ENCODE measurements at places on chromosomes 1 and 21.

DNA sequence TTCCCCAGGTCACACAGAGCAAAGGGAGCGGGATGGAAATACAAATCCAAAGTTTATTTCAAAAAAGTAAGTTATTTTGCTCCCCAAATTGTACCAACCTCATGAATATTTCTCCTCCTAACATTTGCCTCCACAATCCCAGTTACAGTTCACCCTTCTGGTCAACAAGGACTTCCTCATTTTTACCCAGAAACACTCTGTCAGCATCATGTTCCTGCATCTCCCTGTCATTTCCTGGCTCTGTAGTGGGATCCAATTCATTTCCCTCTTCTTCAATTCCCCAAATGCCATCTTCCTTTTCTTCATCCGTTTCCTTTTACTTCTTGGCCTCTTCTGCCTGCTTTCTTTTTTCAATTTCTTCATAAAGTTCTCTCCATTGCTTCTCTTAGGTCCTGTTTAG lies 32.0 kb upstream of the EPS15 start:
- H3K36me3 ChIP-seq: no peaks in the 10 kb centered on the region
- no peaks in the 10 kb centered on the region for H3K4me1 ChIP-seq
- DNase-seq: no peak
- no peaks in the 10 kb centered on the region for H3K27me3 ChIP-seq

DNA sequence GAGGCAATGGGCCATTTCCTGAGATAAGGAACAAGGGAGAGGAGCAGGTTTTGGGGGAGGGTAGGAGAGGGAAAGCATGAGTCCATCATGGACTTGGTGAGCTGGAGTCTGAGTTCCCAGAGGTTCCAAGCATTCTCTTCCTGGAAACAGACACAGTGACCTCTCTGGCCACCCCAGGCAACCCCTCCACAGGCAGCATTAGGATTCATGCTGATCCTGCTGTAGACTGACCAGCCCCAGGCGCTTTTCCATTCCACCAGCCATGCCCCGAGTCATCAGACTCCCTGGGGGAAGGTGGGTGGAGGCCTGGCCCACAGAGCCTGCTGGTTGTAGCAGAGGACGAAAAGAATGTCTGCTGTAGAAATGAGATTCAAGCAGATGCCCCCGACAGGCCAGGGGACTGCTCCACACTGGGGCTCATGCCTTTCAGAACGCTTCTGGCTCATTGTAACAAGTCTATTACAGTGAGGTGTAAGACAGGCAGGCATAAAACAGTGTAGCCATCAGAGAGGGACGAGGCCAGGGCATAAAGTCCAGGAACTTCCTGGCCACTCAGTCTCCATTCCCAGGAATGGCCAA lies 52.2 kb downstream of the KCND3 start:
- no peak overlapping the region for H3K27ac ChIP-seq
- H3K36me3 ChIP-seq: no peaks in the 10 kb centered on the region
- H3K4me1 ChIP-seq: peaks cover 15% of the 10 kb centered on the region
- no peaks in the 10 kb centered on the region for H3K27me3 ChIP-seq
- DNase-seq: no peak

- no peaks in the 10 kb centered on the region for H3K27me3 ChIP-seq
- H3K36me3 ChIP-seq: no peaks in the 10 kb centered on the region
- 0 out of 2 replicates have a peak overlapping the region, but pooled peaks have one; percentile 0 for H3K27ac ChIP-seq
- no peak for DNase-seq
Observed at GRCh38 chr1:93450321-93450720, 2.4 kb downstream of the FNBP1L start.

GRCh38 chr1:63973005-63973419 lies 199.2 kb downstream of the ROR1 start:
- peak; percentile 38 for DNase-seq
- H3K36me3 ChIP-seq: peaks cover 11% of the 10 kb centered on the region
- H3K4me3 ChIP-seq: no peak overlapping the region
- H3K4me1 ChIP-seq: peaks cover 20% of the 10 kb centered on the region
- no peaks in the 10 kb centered on the region for H3K27me3 ChIP-seq

DNA sequence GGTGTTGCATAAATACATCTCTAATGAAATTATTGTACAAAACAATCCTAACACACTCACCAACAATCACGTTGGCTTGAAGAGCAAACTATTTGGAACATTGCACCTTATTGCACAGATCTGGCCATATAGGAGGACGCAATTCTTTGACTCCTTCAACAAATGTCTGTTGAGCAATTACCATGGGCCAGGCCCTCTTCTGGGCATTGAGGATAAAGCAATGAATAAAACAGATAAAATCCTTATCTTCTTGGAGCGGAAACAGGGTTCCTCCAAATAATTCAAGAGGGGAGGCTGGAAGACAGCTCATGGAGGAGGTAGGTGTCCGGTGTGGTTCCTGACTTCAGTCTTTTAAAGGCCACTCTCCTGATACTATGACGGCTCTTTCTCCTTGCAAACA lies 43.3 kb downstream of the PAX7 start:
- H3K36me3 ChIP-seq: no peaks in the 10 kb centered on the region
- peaks cover 71% of the 10 kb centered on the region for H3K27me3 ChIP-seq
- H3K27ac ChIP-seq: no peak overlapping the region
- peaks cover 55% of the 10 kb centered on the region for H3K4me1 ChIP-seq
- no peak for DNase-seq
- H3K4me3 ChIP-seq: no peak overlapping the region

DNA sequence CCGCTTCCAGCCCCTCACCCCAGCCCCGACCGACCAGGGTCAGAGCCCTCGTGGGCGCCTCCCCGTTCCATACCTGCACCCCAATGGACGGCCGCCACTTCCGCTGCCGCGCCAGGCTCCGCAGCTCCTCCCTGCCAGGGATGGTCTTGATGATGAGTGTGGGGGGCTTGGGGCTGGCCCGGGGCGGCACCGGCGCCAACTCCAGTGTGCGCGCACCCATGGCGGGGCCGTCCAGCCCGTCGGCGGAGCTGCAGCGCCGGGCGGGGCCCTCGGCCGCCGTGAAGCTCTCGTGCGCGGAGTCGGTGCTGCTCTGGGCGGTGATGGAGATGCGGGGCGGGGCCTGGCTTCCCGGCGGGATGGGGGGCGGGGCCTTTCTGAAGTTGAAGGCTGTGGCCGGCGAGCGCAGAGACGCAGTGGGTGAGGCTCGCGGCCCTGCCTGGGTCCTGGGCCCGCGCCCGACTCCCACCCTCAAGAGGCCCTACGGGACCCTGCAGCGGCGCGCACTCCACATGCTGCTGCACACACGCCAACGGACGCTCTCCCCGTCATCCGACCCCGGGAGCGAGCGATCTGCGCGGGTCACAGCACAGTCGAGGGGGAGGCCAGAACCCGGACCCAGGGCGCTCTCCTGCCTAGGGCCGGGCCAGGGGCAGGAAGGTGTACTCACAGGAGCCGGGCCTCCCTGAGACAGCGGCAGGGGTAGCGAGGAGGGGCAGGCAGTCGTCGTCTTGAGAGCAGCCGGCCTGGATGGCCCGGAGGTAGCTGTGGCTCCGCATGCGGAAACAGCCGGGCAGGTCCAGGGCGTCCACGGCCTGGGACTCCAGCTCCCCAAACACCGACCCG lies 26.1 kb upstream of the SMIM12 start:
- DNase-seq: peak; percentile 88
- H3K27me3 ChIP-seq: peaks cover 40% of the 10 kb centered on the region
- peaks cover 7% of the 10 kb centered on the region for H3K4me1 ChIP-seq
- H3K4me3 ChIP-seq: peak overlapping the region; percentile 88
- no peak overlapping the region for H3K27ac ChIP-seq
- no peaks in the 10 kb centered on the region for H3K36me3 ChIP-seq

GRCh38 chr1:87735750-87736149 lies 407.1 kb downstream of the LMO4 start:
- DNase-seq: no peak
- peaks cover 11% of the 10 kb centered on the region for H3K4me1 ChIP-seq
- H3K4me3 ChIP-seq: no peak overlapping the region
- no peaks in the 10 kb centered on the region for H3K36me3 ChIP-seq
- H3K27me3 ChIP-seq: no peaks in the 10 kb centered on the region
- H3K27ac ChIP-seq: no peak overlapping the region

- H3K27me3 ChIP-seq: peaks cover 84% of the 10 kb centered on the region
- H3K27ac ChIP-seq: no peak overlapping the region
- H3K4me1 ChIP-seq: peaks cover 18% of the 10 kb centered on the region
- peak; percentile 76 for DNase-seq
- peak overlapping the region; percentile 63 for H3K4me3 ChIP-seq
Observed at GRCh38 chr1:212699104-212699624, 476 bp downstream of the BATF3 start.

DNA sequence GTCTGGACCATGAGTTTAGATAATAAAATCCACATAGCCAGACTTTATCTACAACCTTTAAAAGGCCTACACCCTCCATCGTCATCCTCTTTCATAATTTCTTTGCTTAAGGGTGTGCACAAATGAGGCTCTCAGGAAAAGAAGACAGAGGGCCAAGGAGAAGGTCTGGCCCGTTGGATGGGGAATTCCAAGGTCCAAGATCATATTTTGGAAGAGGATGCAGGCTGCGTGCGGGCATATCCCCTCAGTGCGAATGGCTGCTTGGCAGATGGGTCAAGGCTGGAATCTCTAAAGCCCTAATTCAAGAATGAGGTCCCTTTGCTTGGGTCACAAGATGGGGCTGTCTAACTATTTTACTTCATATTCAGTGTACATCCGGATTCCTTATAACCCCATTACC lies 782.2 kb upstream of the NCAM2 start:
- no peak for DNase-seq
- H3K27ac ChIP-seq: no peak overlapping the region
- no peaks in the 10 kb centered on the region for H3K27me3 ChIP-seq
- no peaks in the 10 kb centered on the region for H3K4me1 ChIP-seq

DNA sequence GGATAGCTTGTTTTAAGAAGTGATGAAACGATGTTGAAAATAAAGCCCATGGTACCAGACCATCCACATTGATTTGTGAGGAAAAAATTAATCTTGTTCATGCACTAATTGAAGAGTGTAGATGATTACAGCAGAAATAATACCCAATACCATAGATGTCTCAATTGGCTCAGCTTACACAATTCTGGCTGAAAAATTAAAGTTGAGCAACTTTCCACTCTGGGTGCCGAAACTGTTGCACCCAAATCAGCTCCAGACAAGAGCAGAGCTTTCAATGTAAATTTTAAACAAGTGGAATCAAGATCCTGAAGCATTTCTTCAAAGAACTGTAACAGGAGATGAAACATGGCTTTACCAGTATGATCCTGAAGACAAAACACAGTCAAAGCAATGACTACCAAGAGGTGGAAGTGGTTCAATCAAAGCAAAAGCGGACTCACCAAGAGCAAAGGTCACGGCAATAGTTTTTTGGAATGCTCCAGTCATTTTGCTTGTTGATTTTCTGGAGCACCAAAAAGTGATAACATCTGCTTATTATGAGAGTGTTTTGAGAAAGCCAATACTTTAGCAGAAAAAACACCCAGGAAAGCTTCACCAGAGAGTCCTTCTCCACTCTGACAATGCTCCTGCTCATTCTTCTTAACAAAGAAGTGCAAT lies 16.1 kb upstream of the KCNA3 start:
- no peaks in the 10 kb centered on the region for H3K27me3 ChIP-seq
- no peaks in the 10 kb centered on the region for H3K4me1 ChIP-seq
- no peaks in the 10 kb centered on the region for H3K36me3 ChIP-seq
- no peak for DNase-seq

- H3K4me1 ChIP-seq: peaks cover 46% of the 10 kb centered on the region
- no peaks in the 10 kb centered on the region for H3K27me3 ChIP-seq
- H3K27ac ChIP-seq: peak overlapping the region; percentile 80
- peak overlapping the region; percentile 86 for H3K4me3 ChIP-seq
- DNase-seq: no peak
Observed at GRCh38 chr1:85199667-85200462, 951 bp downstream of the SYDE2 start.

DNA sequence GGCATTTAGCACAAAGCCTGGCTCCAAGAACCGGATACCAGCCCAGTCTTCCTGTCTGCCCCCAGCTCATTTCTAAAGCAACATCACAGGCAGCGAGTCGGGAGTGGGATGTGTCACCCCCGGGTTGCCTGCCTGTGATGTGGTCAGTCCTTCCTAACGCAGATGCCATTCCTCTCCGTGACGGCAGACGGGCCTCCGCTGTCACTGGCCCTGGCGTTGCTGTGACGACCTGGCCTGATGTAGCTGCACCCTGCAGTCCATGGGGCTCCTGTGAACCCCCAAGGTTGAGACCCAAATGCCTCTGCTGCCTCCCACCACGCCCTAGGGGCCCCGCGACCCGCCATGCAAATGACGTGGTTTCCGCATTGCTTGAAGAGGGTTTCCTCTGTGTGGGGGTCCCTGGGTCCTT lies 12.3 kb downstream of the TNFRSF1B start:
- H3K27me3 ChIP-seq: no peaks in the 10 kb centered on the region
- no peak overlapping the region for H3K4me3 ChIP-seq
- no peaks in the 10 kb centered on the region for H3K36me3 ChIP-seq
- no peak overlapping the region for H3K27ac ChIP-seq
- H3K4me1 ChIP-seq: peaks cover 34% of the 10 kb centered on the region

DNA sequence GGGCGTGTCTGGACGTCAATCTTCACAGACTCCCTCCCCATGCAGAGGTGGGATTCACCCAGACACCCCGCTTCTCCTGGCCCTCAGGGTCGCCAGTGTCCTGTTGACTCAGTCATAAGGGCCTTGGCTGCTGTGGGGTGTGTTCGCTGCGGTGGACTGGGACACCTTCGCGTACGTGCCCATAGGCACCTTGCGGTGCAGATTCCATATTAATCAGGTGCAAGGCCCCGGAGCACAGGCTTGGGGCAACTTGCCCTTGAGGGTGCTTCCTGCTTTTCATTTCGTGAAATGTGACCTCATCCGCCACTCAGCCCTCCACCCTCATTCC lies 398 bp upstream of the SLC30A10 start:
- H3K27me3 ChIP-seq: peaks cover 38% of the 10 kb centered on the region
- peak overlapping the region; percentile 83 for H3K4me3 ChIP-seq
- H3K36me3 ChIP-seq: no peaks in the 10 kb centered on the region
- no peak for DNase-seq
- H3K27ac ChIP-seq: no peak overlapping the region

- H3K27me3 ChIP-seq: no peaks in the 10 kb centered on the region
- H3K27ac ChIP-seq: no peak overlapping the region
- DNase-seq: no peak
- H3K4me3 ChIP-seq: no peak overlapping the region
Observed at GRCh38 chr1:89274411-89274857, 1.8 kb upstream of the GBP5 start.

DNA sequence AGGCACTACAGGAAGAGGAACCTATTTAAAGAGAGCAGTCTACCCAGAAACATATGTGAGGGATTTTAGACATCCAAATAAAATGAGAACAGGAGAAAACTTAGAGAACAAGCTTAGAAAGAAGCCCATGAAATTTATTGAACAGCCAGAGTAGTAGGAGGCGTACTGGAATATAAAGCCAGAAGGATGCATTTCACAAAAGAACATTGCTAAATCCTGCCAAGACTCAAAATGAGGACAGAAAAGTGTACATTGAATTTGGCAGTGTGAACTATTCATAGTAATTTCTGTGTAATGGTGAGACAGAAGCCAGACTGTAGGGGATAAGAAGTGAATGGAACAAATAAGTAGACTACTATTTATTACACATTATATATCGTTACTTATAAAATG lies 22.5 kb downstream of the CEPT1 start:
- peaks cover 5% of the 10 kb centered on the region for H3K36me3 ChIP-seq
- peak overlapping the region; percentile 25 for H3K27ac ChIP-seq
- no peak for DNase-seq
- no peaks in the 10 kb centered on the region for H3K27me3 ChIP-seq
- H3K4me3 ChIP-seq: no peak overlapping the region

- H3K27ac ChIP-seq: no peak overlapping the region
- peaks cover 6% of the 10 kb centered on the region for H3K27me3 ChIP-seq
- H3K36me3 ChIP-seq: peaks cover 16% of the 10 kb centered on the region
Observed at GRCh38 chr1:207429963-207430362, 24.2 kb upstream of the CR2 start.
